ENCODE measurements at places on chromosomes 16 and 17.

DNA sequence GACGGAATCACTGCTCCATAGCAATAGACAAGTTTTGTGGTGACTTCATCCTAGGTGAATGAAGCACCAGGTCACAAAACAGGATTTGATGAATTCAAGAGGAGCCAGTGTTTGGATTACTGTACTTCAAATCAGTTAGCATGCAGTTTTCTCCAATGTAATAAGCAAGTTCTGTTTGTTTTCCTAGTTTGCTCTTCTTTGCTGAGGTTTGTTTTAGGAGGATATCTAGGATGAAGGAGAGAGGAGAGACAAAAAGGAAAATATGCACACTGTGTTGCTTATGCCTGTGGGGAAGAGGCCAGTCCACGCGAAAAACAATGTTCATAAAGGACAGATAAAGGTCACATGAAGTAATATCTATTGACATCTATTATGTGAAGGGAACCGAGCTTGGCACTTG, 9.0 kb downstream of the KRT37 start:
- no peak for DNase-seq

DNA sequence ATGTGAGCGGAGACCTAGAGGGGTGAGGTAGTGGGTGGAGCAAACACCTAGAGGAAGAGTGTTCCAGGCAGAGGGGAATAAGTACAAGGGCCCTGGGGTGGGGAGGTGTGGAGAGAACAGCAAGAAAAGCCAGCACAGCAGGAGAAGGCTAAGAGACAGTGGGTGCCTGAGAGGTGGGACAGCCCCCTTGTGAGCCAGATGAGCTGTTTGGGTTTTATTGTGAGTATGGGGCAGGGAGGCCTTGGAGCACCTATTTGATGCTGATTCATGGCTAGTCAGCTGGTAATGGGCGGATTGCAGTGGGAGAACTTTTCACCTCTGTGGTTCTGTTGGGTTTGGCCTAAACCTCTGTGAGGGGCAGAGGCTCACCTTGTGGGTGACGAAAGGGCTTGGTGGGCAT, 68.4 kb downstream of the ABCC1 start:
- DNase-seq, result no peak

GRCh38 chr16:67283826-67284555, 4.7 kb downstream of the PLEKHG4 start:
- no peak for DNase-seq

GRCh38 chr17:81094509-81095382, 59.8 kb downstream of the BAIAP2 start:
- DNase-seq, result peak; percentile 27

DNA sequence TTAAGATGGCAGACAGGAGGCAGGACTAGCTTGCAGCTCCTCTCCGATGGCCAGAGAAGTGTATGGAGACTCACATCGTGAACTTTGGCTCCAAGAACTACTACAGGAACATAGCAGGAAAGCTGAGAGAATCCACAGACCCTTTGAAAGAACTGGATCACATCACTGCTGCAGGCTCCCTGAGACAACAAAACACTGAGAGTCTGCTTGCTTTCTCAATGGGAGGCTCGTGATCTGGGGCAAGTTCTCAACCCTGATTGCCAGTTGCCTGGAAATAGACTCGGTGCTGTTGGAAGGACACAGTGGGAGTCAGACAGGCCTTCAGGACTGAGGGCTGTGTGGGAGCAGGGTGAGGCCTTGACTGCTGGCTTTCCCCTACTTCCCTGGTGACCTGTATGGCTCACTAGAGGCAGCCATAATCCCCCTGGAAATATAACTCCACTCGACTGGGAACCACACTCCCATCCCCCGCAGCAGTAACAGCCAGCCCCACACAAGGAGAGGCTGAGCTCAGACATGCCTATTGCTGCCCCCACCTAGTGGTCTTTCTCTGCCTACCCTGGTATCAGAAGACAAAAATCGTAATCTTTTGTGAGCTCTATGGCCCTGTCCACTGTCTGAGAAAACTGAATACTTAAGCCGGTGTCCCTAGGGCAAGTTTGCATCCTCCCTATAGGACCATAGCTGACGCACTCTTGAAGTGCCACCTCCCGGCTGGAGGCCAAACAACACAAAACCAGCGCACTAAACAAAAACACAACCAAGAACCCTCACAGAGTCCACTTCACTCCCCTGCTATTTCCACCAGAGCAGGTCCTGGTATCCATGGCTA, 238.4 kb downstream of the CEP112 start:
- DNase-seq, result no peak

DNA sequence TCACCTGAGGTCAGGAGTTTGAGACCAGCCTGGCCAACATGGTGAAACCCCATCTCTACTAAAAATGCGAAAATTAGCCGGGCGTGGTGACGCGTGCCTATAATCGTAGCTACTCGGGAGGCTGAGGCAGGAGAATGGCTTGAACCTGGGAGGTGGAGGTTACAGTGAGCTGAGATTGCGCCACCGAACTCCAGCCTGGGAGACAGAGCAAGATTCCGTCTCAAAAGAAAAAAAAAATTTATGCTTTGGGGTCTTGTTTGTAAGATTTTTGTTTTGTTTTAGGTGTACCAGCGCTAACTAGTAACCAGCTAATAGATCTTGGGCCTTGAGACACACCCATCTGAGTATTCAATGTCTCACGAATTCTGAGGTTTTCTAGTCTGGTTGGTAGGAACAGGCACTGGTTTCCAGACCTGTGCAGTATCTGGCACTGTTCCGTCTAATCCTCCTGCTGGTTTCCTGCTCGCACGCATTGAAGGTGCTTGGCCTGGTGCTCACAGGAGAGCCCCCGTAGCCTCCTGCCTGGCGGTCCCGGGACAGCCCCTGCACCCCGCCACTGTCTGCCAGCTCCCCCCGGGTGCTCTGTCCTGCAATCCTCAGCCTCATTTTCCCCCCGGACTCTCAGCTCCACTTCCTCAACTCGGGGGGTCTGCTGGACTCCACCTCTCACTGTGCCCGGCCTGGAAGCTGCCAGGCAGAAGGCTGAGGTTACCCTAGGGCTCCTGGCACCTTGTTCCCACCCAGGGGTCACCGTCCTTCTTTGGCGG, 10.6 kb upstream of the DUS1L start:
- no peak for DNase-seq

DNA sequence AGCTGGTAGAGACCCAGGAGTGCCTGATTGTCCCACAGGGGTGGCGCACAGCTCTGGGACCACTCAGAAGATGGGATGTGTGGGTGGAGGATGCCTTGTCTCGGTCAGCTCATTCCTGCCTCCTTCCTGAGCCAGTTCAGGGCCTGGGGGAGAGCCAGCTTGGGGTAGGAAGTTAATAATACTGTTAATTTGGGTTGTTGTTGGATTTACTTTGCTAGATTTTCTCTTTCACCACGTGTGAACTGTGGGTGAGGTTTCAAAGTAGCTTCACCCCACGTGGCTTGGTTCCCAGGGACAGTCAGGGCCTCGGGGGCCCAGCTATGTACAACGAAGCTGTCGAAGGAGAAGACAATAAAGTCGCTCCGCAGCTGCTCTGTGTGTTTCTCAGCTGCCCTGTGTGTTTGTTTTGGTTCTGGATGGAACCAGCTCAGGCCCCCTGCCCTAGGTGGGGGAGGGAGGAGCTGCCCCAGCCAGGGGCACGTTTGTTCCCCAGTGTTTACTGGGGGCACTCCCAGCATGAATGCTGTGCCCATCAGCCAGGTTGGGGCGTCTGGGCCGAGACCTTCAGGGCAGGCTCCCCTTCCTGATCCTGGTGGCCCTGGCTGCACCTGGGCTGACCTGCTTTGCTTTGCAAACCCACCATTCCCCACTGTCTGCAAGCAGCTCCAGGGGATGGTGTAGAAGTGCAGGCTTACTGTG, 2.3 kb downstream of the NUDT16L1 start:
- DNase-seq, result no peak

DNA sequence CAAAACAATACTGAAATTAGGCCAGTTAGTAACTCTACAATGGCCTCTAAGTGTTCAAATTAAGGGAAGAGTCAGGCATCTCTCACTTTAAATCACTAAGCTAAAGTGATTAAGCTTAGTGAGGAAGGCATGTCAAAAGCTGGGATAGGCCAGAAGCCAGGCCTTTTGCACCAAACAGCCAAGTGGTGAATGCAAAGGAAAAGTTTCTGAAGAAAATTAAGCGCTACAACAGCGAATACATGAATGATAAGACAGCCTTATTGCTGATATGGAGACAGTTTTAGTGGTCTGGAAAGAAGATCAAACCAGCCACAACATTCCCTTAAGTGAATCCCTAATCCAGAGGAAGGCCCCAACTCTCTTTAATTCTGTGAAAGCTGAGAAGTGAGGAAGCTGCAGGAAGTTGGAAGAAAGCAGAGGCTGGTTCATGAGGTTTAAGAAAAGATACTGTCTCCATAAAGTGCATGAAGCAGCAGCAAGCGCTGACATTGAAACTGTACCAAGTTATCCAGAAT, 12.1 kb downstream of the RFWD3 start:
- no peak for DNase-seq

DNA sequence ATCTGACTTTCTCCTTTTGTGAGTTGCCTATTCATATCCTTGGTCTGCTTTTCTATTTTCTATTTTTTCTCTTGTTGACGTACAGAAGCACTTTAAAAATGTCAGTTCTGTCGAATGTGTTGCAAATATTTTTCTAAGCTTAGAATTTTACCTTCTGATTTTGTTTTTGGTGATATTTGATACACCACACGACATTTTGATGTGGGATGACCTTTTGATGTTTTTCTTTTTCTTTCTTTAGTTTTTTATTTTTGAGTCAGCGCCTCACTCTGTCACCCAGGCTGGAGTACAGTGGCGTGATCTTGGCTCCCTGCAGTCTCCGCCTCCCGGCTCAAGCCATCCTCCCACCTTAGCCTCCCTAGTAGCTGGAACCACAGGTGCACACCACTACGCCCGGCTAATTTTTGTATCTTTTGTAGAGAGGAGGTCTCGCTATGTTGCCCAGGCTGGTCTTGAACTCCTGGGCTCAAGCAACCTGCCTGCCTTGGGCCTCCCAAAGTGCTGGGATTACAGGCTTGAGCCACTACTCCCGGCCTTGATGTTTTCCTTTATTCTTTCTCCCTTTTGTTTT, 39.6 kb downstream of the WSB1 start:
- no peak for DNase-seq

GRCh38 chr16:12403746-12404658, 399.7 kb downstream of the CPPED1 start:
- DNase-seq, result no peak

- DNase-seq, result no peak
These were observed 1.7 kb downstream of the HEXIM1 start for GRCh38 chr17:45149669-45150664.

DNA sequence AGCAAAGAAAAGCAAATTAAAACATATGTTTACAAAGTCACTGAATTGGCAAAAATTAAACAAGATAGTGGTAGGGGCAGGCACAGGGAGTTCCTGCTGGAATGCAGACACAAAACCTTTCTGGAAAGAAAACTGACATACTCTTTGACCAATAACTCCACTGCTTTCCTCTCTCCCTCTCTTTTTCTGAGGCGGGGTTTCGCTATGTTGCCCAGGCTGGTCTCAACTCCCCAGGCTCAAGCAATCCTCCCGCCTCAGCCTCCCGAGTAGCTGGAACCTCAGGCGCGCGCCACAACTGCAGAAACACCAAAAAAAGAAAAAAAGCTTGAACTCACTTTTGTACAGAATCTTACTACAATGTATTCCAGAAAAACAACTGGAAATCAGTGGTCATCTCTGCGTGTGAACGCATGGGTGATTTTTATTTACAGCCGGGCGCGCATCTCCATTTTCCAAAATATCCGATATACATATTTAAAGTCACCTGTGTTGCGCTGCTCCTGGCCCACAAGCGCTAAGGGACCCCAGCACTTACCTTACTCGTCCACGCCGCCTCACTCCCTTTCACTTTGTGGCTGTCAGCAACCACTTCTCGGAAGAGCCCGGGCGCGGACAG, 480 bp downstream of the TXNL4B start:
- DNase-seq, result no peak

DNA sequence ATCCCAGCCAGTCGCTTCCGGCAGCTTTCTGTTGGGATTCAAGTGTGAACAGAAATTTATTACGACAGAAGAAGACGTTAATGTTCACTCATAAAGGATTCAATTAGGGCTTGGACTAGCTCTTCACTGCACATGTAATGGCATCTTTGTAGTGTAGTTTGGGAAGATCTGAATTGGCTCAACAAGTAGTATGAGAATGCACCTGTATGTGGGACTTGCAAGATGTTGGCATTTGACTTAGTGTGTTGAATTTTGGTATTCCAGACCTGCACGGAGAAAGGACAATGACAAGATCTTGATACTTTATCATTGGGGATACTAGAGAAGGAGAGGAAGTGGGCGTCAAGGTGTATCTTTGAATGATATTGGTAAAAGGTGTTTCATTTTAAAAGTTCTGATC, 1.2 kb downstream of the PSMD11 start:
- DNase-seq, result no peak

GRCh38 chr17:64135000-64135399, 5.1 kb upstream of the ERN1 start:
- DNase-seq, result no peak

- no peak for DNase-seq
These were observed 122.6 kb upstream of the MED13 start for GRCh38 chr17:62187681-62188080.

DNA sequence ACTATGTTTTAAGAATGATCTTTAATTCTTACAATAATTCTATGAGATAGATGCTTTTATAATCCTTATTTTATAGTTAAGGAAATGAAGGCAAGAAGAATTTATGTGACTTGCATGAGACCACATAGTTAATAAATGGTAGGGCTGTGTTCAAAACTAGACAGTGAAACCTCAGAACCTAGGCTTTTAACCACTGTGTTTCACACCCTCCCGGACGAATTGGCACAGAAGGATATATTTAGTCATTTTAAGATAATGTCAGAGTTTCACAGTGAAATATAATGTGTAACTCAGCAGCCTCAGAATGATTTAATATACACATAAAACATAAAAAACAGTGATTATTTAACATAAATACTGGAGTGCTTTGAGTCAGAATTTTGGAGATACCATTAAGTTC, 57.0 kb downstream of the NSRP1 start:
- no peak for DNase-seq

DNA sequence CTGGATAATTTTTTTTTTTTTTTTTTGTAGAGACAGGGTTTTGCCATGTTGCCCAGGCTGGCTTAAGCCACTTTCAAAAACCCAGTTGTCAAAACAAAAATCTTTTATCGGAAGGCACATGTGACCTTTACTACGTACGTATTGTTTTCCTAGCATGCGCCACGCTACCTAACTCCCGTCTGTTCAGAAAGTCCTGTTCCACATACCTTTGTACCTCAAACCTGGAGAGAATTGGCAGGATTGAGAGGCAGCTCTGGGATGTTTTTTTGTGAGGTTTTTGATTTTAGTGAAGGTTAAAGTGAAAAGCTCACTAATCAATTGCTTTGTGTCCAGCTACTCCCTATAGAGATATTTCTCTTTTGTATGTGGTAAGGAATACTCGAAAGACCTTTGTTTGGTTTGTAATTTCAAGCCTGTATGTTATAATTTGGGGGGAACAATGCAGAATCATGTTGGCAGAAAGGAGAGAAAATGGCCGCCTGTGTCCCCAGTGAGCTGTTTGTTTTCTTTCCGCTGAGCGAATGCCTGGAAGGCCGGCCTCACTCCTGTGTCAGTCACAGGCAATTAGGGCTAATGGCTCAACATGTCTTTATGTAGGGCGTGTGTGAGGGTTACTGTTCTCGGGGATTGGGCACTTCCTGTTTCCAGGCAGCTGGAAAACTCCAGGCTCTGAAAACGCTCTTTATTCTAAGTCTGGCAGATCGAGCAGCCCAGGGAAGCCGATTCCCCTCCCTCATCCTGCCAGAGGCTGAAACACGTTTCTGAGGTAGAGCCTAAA, 60.8 kb upstream of the CLEC18A start:
- peak; percentile 61 for DNase-seq
